ENCODE measurements at places on chromosomes 5 and 9. TPM values are rescaled to one million over a fixed set of nuclear protein-coding genes. Genes with fewer than 3 reads are reported as not detected.

DNA sequence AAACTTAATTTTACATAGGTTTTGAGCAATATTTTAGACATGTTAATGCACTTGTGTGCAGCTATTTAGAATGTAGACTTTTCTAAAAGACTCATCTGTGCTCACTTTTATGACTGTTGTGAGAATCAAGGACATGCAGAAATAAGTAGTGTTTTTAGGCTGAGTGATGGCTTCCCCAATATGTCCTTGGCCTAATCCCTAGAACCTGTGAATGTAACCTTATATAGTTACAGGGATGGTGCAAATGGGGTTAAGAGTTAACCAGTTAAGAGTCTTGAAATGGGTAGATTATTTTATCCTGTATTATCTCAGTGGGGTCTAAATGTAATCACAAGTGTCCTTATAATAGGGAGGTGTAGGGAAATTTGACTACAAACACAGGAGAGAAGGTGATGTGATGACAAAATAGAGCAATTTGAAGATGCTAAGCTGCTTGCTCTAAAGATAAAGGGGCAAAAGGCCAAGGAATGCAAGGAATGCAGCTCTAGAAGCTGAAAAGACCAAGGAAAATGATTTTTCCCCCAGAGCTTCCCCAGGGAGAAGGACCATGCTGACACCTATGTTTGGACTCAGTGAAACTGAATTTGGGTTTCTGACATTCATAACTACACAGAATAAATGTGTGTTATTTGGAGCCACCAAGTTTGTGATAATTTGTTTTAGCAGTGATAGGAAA lies 298.0 kb upstream of the PAPPA start:
- DNase-seq: no peak
- no peaks in the 10 kb centered on the region for H3K36me3 ChIP-seq
- no peaks in the 10 kb centered on the region for H3K27me3 ChIP-seq
- H3K4me1 ChIP-seq: no peaks in the 10 kb centered on the region
- H3K4me3 ChIP-seq: no peak overlapping the region

- no peak for DNase-seq
- peaks cover 10% of the 10 kb centered on the region for H3K4me1 ChIP-seq
Observed at GRCh38 chr9:6959270-6960000, 201.7 kb downstream of the KDM4C start.

- no peaks in the 10 kb centered on the region for H3K4me1 ChIP-seq
- H3K4me3 ChIP-seq: no peak overlapping the region
- DNase-seq: no peak
- H3K27me3 ChIP-seq: no peaks in the 10 kb centered on the region
- peaks cover 45% of the 10 kb centered on the region for H3K36me3 ChIP-seq
- H3K27ac ChIP-seq: no peak overlapping the region
Observed at GRCh38 chr9:96892131-96892530, 36.5 kb upstream of the NUTM2G start.

DNA sequence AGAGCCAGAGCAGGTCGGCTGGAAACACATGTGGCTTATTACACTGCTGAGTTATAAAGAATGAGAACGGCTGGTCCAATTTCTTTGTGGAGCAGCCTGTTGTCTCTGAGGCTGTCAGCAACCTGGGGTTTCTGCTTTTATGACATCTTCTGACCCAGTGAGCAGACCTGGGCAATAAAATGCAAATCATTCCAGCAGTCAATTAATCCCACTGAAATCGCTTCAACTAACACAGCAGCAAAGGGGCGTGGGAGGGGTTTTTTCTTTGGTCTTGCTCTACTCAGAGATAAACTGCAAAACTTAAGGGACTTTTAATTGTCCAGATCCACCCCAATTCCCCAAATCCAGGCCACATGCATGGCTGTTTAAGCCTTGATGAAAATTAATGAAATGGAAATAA lies 215.7 kb downstream of the SLIT3 start:
- no peaks in the 10 kb centered on the region for H3K4me1 ChIP-seq
- no peaks in the 10 kb centered on the region for H3K36me3 ChIP-seq

- no peaks in the 10 kb centered on the region for H3K27me3 ChIP-seq
- H3K4me3 ChIP-seq: no peak overlapping the region
- H3K36me3 ChIP-seq: no peaks in the 10 kb centered on the region
- DNase-seq: no peak
- H3K4me1 ChIP-seq: no peaks in the 10 kb centered on the region
Observed at GRCh38 chr5:128903550-128903949, 61.7 kb upstream of the SLC27A6 start.

- no peak for DNase-seq
- peak overlapping the region; percentile 83 for H3K4me3 ChIP-seq
- H3K27ac ChIP-seq: peak overlapping the region; percentile 15
- H3K27me3 ChIP-seq: peaks cover 26% of the 10 kb centered on the region
- peaks cover 12% of the 10 kb centered on the region for H3K4me1 ChIP-seq
- no peaks in the 10 kb centered on the region for H3K36me3 ChIP-seq
Observed at GRCh38 chr9:96449523-96449844, 485 bp upstream of the HABP4 start.

FOXI1 gene
- total RNA-seq: not detected

All from activated naive CD8-positive, alpha-beta T cell treated with anti-CD3 and anti-CD28 coated beads, Interleukin-2, amount 10 ng/mL, durations not matched to agents 7 days and 5 days (primary cell).